ENCODE measurements at places on chromosomes 5 and 9.

GRCh38 chr5:142977363-142978051 is 207.3 kb downstream of the ARHGAP26 start:
- peak; percentile 74 for DNase-seq

DNA sequence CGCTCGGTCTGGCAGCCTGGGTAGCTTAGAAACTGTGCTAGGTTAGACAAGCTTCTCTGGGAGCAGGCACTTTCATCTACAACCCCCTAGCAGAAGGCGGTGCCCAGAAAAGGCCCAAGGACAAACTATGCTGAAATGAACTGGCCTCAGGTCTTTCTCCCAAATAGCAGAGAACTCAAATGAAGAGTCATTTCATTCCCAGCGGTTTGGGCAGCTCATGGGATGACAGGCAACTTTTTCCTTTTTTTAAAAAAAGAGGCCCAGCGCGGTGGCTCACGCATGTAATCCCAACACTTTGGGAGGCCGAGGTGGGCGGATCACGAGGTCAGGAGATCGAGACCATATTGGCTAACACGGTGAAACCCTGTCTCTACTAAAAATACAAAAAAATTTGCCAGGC is 2.5 kb downstream of the RAPGEF1 start:
- DNase-seq, result no peak

DNA sequence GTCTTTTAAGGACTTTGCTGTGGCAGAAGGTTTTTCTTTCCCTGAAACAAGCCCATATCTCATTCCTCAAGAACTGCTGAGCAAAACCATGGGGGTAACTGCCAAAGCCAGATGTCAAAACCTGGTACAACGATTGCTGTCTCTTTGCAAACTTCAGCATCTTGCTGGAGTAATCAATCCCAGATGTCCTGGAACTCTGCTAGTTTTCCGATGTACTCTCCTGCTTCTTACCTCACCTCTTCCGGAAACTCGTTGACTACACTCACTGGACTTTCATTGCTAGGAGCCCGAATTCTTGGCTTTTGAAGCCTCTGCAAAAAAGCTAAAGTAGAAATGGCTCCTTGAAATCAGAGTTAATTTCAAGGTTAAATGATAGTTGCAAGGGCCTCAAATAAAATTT is 23.3 kb downstream of the RAD1 start:
- no peak for DNase-seq

DNA sequence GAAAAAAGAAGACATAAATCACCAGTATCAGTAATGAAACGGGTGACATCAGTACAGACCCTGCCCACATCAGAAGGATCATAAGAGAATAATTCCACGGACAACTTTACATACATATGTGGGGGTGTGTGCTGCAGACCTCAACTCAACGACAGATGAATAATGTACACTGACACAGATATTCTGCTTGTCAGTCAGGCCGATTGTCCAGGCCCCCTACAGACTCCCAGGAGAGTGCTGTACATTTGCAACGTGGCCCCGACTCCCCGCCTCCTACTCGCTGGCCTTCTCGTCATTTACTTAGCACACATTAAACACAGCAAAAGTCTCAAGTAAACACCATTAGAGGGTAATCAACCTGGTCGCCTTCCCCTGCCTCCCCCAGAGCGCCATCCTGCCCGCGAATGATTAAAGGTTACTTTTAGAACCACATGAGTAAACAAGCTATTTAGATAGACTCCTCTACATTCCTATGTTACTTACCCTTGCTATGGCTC is 3.5 kb upstream of the TMED9 start:
- DNase-seq, result no peak

DNA sequence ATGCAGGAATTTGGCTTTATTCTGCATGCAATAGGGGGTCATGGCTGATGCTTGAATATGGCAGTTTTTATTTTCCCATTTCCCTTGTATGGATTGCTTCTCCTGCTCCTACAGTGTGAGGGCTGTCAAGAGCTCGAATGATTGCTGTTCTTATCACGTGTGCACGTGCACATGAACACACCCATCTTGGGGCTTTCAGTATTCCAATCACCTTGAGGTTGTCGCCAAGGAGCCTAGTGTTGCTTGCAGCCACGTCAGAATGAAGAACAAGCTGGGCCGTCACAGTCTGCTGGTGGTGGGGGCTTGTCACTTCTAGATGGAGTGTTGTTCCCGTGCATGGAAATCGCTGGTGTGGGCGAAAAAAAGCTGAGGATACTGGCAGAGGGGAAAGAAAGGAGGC is 219.4 kb upstream of the GLRA1 start:
- no peak for DNase-seq

GRCh38 chr5:36535859-36536615 is 70.4 kb upstream of the SLC1A3 start:
- DNase-seq, result no peak

DNA sequence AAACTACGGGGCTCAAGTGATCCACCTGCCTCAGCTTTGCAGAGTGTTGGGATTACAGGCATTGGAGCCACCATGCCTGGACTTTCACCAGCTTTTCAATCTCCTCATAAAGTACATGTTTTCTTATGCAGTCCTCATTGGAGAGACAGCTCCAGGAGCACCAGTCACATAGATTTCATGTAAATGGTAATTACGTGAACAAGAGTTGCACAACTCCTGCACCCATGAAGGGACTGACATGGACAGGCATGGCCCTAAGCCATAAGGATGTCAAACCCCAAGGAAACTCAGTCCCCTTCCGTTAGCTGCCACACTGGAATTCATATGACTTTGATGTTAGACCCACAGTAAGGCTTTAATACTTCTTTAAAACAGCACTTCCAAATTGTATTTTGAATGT is 7.6 kb upstream of the ADGRV1 start:
- DNase-seq, result no peak

GRCh38 chr5:65812648-65813047 is 90.6 kb downstream of the NLN start:
- DNase-seq, result peak; percentile 8

DNA sequence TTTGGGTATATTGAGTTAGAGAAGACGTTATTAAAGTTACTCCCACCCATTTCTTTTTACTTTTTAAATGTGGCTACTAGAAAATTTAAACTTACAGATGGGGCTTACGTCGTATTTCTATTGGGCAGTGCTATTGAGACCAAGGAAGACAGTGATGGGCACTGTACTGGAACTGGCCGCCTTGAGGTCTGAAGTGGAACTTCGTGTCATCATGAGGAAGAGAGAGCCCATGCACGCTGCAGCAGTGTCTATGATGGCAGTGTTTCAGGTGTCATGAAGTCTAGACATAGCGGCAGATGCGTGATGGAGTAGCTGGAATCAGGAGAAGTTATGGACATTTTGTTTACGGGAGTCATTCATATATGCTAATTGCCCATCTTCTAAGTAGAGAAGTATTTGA is 143.7 kb downstream of the LRRC70 start:
- no peak for DNase-seq

GRCh38 chr5:25955337-25955736 is 1083.0 kb downstream of the CDH9 start:
- no peak for DNase-seq
